ENCODE measurements at places on chromosomes 16 and 17. TPM values are rescaled to one million over a fixed set of nuclear protein-coding genes. Genes with fewer than 3 reads are reported as not detected.

GRCh38 chr17:43471585-43472160, 12.1 kb upstream of the DHX8 start:
- DNase-seq, result no peak

DNA sequence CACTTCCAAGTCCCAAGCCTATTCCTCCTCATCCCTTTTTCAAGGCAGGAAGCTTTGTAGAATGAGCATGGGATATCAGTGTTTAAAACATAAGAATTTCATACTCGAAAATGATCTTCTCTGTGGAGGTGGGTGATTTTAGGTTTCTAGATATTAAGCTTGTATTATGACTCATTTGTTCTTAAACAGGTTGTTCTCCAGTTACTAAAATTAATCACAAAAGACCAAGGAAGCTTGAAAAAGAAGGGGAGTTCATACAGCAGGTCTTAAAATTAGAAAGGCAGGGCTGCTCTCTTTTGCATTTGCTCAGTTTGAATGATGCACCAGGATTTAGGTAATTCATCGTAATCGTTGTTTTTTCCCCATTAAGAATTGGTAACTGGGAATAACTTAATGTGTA, 208.7 kb downstream of the PRKCA start:
- DNase-seq, result no peak

GRCh38 chr17:11485336-11486100, 112.8 kb upstream of the DNAH9 start:
- DNase-seq, result no peak

The DNAI2 gene
- 0.11 TPM for polyA plus RNA-seq

DNA sequence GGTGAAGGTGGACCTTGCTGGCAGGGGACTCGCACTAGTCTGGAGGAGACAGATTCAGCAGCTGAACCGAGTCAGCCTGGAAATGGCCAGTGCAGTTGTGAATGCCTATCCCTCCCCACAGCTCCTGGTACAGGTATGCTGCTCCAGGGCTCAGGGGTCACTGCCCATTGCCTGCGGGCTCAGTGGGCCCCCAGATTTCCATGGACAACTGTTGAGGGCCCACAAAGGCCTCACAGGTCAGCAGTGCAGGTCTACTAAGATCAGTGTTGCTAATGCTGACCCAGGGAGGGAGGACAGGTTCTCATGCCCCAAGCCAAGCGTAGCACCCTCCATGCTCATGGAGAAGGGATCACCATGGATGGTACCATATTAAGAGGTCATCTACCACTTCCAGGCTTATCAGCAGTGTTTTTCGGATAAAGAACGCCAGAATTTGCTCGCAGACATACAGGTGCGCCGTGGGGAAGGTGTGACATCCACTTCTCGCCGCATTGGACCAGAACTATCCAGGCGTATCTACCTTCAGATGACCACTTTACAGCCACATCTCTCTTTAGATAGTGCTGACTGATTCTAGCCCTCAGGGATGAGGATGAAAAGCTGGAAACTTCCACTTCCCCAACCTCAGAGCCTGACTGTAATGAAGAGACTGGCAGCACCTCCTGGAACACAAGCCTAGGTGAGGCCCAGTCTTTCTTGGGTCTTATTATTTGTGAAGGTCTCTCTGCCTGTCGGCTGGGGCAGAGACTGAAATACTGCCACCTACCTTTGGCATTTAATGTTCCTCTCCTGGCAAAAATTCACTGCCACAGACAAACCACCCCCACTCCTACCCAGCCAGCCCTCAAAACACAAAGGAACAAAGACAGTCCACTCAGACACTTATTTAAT, 7.6 kb downstream of the EME1 start:
- no peak for DNase-seq
